ENCODE measurements at places on chromosomes 1 and 21. TPM values are rescaled to one million over a fixed set of nuclear protein-coding genes. Genes with fewer than 3 reads are reported as not detected.

RRP1 gene
- 17.6 TPM for total RNA-seq

CLDN8 gene
- not detected for total RNA-seq

GPR153 gene
- 21.8 TPM for total RNA-seq

SEMA6C gene
- 0.84 TPM for total RNA-seq

OR2AK2 gene
- not detected for total RNA-seq

ADGRL4 gene
- not detected for total RNA-seq

PAFAH2 gene
- 7.8 TPM for total RNA-seq

PALMD gene
- total RNA-seq, result 5.4 TPM

CRYAA gene
- not detected for total RNA-seq

Measured in hair follicular keratinocyte (primary cell).